ENCODE measurements at places on chromosomes 4 and X.

- no peak for DNase-seq
Observed at GRCh38 chr4:4419896-4420295, 33.0 kb downstream of the NSG1 start.

DNA sequence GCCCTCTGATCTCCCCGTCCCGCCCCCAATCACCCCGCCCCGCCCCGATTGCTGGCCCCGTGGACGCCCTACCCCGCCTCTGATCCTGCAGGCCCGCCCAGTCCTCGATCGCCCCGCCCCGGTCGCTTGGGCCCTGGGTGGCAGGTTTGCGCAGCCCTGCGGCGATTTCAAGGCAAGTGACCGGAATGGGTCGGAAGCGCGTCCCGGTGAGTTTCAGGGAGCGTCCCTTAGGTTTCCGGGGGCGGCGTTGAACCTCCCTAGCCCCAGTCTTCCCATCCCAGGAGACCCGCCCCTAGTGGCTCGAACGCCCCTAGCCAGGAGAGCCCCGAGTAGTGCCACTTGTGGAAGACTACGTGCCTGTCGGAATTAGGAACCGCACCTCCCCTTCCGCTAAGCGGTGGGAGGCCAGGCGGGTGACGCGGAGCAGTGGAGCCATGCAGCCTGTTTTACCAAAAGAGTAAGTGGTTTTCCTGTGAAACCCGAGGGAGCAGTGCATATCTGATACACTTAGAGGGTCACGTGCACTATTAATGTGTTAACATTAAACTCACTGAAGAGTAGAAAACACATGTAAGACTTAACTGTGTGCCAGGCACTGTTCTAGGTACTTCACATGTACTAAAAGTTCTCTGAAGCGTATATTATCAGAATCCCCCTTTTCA lies 354 bp upstream of the TEC start:
- DNase-seq: peak; percentile 91

GRCh38 chr4:88177983-88178625 lies 19.7 kb upstream of the ABCG2 start:
- peak; percentile 67 for DNase-seq

DNA sequence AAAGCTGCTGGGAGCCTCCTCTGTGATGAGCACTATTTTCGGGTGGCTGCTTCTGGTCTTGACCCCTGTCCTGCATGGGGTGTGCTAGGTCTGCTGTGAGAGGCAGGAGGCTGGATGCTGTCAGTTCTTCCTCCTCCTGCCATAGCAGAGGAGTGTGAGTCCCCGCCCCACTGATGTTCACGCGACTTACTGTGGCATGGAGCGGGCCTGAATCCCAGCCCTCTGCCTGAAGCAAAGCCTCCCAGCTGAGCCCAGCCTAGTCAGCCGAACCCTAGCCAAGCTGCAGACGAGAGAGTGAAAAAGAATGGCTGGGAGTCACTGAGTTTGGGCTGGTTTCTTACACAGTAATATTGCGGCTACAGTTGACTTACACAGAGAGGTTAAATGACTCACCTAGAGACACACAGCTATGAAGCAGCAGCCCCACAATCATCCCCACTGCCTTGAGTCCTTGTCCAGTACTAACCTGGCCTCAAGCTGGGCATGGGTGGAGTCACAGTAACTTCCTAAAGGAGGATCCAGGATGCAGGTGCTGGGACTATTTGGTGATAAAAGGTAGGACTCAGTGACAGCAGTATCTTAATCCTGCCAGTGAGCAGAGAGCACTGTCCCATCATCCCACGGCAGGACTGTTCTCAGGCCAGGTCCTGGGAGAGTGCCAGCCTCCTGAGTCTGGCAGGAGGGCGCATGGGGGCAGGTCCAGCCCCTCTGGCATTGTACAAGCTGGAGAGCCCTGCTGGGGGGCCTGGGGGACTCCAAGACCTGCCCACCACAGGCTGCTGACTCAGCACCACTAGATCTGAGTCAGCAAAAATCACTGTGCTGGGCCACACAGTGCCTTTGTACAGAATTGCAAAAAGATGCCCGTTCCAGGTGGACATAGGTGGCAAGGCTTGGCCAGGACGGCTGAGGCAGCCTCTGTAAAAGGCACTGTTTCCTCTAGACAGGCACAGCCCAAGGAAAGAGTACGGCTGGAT lies 60.4 kb upstream of the CRMP1 start:
- DNase-seq: no peak

- DNase-seq: no peak
Observed at GRCh38 chr4:140924761-140925392, 168.7 kb upstream of the TBC1D9 start.

DNA sequence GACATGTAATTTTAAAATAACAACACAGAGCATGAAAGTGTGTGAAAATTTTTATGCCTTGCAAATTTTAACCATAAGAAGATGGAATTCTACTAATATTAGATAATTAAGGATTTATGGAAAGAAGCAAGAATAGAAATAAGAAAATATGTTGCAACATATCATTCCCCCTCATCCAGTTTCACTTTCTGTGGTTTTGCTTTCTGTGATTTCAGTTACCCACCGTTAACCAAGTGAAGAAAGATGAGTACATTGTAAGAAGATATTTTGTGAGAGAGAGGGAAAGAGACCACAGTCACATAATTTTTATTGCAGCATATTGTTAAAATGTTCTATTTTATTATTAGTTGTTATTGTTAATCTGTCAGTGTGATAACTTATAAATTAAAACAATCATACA lies 77.9 kb downstream of the ADAM29 start:
- DNase-seq: no peak

GRCh38 chrX:71911731-71912050 lies 1.0 kb downstream of the NHSL2 start:
- DNase-seq: peak; percentile 33

- no peak for DNase-seq
Observed at GRCh38 chr4:87229979-87230378, 9.6 kb upstream of the KLHL8 start.

DNA sequence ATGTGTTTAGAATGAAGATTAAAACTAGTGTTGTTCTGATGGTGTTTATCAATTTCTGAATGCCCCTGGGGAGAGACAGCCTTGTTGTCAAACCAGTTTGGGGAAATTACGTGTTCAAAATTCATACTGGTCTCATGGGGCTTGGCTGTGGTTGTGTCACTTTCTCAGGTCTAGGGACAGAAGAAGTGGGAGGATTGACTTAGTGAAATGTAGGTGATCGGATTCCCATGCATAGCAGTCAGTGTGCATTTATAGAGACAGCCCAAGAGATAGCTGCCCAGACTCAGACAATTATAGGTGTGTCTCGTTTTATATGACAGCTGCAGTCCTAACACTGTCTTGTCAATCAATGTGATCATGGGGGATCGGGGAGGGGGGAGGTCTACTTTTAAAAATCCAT lies 94.4 kb upstream of the CLCN4 start:
- DNase-seq: no peak

DNA sequence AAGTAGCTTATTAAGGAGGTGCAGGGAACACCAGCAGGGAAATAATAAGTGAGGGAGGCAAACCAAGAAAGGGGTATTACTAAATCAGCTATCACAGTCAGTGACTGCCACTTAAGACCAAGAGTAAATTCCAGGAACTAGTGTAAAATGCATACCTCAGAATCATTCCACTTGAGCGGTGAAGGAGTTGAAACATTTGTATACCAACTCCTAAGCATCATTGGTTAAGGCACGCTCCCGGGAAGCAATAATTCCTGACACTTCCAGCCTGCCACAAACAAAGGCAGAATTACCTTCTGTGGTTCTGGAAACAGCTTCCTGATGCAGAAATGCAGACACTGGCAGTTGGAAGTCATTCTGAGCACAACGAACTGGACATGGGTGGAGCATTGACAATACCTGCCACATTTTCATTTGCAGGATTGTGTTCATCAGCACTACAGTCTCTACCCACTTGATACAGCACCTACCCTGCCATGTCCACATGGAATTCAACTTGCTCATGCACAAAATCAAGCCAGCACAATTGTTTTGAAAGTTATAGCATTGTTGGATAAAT lies 82.1 kb downstream of the PPP1R2C start:
- DNase-seq: no peak

- DNase-seq: no peak
Observed at GRCh38 chrX:45602151-45602550, 401.5 kb upstream of the DIPK2B start.

DNA sequence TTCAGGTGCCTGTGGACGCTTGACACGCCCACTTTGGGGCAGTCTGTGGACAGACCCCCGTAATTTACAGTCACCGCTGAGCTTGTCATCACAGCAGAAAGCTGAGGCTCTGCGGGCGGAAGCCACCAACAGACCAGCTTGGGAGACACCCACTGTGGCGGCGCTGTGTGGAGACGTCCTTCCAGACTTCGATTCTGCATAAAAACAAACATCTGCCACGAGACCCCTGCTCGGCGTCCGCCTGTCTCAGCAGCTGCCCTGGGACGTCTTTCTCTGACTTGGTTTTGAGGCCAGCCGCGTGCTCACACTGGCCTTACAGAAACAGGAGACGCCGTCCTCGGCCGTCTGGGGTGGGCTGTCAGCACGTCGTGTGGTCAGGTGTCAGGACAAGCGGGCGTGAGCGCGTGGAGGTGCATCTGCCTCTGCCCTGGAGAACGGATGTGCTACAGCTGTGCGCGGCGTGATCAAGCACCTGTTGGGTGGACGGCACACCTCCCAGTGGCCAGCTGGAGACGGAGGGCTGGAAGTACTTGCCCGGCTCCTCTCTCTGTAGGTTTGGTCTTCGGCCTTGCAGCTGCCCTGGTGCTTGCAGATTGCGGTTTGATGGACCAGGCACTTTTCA lies 37.5 kb downstream of the PIGG start:
- no peak for DNase-seq

- DNase-seq: peak; percentile 74
Observed at GRCh38 chr4:3074846-3075651, 568 bp downstream of the HTT start.

GRCh38 chr4:148954011-148954749 lies 512.0 kb upstream of the NR3C2 start:
- no peak for DNase-seq

- no peak for DNase-seq
Observed at GRCh38 chr4:136867465-136867864, 664.8 kb downstream of the PCDH18 start.
